Urinary bladder (tissue), 4 donors: ENCODE measurements at places on chromosomes 11 and 22.

DNA sequence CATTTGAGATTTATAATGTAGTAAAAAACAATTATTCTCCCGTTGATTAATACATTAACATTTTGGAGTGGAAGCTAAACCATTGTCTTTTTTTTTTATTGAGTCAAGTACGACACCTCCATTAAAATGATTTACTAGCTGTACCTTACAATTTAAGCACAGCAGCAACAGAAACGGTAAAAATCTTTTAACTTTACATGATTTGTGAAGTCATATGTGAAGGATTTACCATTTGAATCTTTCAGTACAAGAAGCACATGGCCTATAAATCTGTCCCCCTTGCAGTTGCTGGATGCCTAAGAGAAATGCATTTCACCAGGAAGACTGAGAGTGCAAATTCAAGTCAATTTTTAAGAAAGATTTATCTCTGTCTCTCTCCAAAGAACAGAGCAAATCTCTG lies 324.6 kb downstream of the CADM1 start:
- no peak for DNase-seq

GRCh38 chr11:108891909-108892511 lies 227.1 kb downstream of the DDX10 start:
- DNase-seq: no peak

DNA sequence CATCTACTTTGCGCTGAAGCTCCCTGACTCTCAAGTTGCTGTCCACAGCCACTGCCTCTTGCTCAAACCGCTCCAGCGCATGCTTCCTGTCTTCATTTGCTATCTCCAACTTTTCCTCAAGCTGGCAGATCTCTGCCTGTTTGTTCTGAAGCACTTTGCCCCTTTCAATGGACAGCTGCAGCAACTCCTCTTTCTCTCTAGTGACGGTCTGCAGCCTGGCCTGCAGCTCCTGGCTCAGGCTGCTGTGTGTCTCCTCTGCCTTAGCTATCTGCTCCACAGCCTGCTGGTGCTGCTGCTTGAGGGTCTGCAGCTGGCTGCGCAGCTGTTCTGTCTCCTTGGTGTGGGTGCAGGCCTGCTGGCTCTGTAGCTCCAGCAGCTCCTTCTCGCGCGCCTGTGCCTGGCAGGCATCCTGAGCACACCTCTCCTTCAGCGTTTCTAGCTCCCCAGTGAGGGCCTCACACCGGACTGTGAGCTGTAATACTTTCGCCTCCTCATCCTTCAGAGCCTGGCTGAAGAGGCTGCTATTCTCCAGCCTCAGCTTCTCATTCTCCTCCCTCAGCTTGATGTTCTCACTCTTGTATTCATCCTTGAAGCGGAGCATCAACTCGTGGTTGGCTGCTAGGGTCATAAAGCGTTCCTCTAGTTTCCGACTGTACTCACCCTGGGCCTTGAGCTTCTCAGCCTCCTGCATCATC lies 723 bp downstream of the CCDC89 start:
- peak; percentile 65 for DNase-seq

DNA sequence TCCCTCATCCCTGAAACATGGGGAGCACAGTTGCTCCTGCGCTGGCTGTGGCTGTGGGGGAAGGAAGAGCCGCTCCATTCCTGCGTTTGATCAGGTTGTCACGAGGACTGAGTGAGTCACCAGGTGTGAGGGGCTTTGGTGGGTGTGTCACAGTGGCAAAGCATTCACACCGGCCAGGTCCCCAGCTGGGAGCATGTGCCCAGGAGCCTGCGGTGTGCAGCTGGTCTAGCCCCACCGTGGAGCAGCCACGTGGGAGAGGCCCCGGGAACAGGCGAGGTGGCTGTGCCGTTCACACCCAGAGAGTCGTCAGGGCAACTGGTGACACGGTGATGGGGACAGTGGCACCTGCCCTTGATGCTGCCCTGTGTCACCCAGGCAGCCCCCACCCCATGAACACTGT lies 47.6 kb upstream of the PPARA start:
- no peak for DNase-seq

- no peak for DNase-seq
These were observed 21.1 kb downstream of the KCTD17 start for GRCh38 chr22:37072673-37073072.

DNA sequence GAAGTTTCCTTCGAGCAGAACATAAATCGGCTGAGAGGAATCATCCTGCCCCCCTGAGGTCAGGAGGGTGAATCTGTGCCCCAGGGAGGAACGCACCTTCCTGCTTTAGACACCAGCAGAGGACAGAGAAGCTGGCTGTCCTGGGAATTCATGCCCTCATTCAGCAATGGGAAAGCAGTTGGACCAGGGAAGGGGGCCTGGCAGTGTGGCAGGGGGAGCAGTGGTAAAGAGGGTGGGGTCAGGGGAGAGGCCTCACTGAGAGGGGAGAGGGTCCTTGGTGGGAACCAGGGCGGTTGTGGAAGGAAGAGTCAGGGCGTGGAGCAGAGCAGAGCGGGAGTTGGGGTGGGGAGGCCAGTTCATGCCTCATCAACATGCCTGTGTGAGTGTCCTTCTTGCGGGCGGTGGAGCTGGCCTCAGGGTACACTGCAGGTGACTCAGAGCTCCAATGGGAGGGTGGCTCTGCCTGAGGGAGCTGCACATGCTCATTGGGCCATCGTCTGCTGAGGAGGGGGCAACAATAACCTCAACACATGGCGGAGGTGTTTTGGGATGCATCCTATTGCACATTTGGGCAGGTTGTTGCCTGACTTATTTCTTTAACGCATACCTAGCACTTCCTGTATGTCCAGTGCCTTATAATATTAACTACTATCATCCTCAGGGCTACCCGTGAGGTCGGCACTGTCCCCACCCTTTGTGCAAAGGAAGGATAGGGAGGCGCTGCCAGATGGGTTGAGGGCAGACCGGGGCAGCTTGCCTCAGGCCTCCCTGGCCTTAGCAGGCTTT lies 23.2 kb downstream of the MED15 start:
- DNase-seq: no peak
